LoVo (cell line): ENCODE measurements at places on chromosomes 2 and 18.

GRCh38 chr2:216500572-216500971 lies 1.9 kb downstream of the RPL37A start:
- DNase-seq = no peak

DNA sequence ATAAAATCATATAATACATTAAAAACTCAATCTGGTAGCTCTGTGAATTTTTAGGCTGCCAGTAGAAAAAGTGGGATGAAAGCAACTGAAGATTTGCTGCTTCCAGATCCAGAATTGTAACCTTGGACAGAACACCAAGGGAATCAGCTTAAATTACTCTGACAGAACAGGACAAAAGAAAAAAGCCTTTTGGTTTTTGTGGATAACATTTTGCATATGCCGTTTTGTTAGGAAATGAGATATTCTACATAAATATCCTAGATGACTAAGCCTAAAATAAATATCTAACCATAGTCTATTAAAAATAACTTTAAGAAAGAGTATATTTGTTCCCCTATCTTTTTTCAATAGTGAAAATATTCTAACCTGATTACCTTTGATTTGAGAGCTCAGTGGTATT lies 148.7 kb upstream of the DOCK10 start:
- no peak for DNase-seq

- DNase-seq = no peak
These were observed 1.0 kb downstream of the PLEK start for GRCh38 chr2:68366083-68366560.

DNA sequence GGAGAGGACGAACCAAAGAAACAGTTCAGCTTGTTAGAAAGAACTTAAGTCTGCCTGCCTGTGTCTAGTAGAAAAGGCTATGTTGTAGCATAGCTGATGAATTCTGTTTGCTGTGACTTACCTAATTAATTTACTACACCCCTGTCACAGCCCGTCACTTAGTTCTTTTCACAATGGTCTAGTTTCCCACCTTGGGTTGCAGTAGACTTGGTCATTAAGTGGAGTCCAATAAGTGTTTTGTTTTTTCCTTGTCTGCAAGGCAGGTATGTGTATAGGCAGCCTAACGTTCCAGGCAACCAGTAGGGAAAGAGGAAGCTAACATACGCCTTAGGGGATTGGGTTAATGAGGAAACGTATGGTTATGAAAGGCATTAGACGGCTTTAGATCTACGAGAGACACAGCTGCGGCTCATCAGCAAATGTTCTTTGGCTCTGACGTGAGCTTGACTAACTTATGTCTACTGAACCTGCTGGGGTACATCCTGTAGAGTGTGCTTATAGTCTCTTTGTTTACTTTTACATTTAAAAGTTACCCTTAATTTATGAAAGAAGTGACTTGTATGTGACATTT lies 180.1 kb downstream of the PRPF40A start:
- no peak for DNase-seq

- DNase-seq = no peak
These were observed 13.3 kb upstream of the ZEB2 start for GRCh38 chr2:144533221-144533620.

DNA sequence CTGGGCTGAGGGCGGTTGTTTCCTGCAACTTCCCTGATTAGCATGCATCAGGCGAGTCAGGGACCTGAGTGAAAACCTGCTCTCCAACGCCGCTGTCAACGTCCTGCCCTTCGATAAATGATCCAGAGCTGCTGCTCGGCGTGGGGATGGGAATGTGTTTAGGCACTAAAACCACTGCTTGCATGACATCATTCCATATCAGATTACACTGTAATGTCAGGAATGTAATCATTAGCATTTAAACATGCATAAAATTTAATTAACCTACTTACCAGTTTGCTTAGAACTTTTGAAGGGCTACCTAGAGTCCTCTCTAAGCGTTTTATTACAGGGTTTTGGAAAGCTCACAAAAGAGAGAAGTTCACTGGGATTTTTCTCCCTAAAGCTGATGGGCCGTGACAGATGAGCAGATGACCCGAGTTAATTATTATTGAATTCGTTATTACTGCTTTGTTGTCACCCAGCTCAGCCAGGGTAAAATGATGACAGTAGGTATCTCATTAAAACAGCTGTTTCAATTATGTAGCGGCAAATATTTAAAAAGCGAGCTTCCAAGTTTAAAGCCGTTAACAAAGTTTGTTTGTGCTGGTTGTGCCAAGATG lies 685.6 kb upstream of the SALL3 start:
- no peak for DNase-seq

DNA sequence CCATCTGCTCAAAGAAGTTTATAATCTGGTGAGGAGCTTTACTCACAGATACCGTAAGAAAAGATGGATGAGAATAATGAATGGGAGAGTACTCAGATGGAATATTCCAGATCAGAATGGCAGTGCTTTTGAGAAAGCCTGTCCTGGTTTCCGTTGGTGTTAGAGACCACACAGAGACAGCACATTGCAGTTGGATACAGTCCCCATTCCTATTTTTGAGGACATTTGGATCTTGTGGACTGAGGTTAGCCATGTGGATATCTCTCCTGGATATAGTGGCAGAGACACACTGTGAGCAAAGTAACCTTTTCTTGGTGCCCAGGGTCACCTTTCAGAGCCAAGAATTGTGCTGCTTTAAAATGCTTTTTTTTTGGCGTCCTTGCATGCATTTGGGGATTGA lies 63.7 kb downstream of the TANC1 start:
- DNase-seq = no peak

GRCh38 chr2:239443666-239444567 lies 43.1 kb upstream of the HDAC4 start:
- DNase-seq = peak; percentile 3

- no peak for DNase-seq
These were observed 10.8 kb downstream of the AGFG1 start for GRCh38 chr2:227482638-227483340.

GRCh38 chr2:235669983-235670962 lies 176.4 kb downstream of the AGAP1 start:
- DNase-seq = no peak

GRCh38 chr2:130327703-130328527 lies 14.8 kb upstream of the IMP4 start:
- peak; percentile 41 for DNase-seq

GRCh38 chr2:106174056-106174455 lies 20.0 kb downstream of the UXS1 start:
- no peak for DNase-seq

- no peak for DNase-seq
These were observed 105.6 kb downstream of the FEZ2 start for GRCh38 chr2:36492216-36492945.

GRCh38 chr2:24313744-24314632 lies 46.3 kb downstream of the ITSN2 start:
- no peak for DNase-seq

DNA sequence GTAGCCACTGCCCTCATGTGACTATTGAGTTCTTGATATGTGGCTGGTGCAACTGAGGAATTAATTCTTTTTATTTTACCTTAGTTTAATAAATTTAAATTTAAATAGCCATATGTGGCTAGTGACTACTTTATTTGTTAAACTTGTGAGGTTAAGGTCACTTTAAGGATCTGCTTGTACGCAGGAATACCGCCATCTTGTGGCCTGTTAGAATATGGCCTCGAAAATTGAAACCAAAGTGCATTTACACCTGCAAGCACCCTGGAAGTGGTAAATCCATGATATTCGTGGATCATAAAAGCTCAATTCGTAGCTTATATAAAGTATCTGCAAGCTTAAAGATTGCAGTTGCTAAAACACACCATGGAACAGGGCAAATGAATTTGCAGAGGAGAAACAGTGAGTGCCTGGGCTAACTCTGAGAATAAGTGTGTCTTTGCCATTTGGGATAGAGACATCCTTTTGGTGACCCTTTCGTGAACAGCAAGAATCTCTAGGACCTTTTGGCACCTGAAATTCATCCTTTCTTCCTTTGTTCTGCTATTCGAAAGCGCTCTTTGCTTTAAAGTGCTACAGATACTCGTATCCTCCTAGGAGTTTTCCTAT lies 59.9 kb upstream of the REG3A start:
- peak; percentile 52 for DNase-seq

DNA sequence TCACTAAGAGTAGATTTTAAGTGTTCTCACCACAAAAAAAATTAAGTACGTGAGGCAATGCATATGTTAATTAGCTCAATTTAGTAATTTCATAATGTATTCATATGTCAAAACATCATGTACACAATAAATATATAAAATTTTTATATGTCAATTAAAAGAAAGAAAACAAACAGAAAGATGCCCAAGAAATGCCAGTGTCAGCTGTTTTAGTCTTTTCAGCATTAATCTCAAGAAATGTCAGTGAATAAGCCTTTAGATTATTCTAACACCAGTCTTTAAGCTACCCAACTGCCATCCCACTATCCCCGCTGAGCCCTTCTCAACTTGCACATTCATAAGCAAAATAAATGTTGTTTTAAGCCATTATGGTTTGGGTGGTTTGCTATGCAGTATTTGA lies 76.5 kb downstream of the C1D start:
- DNase-seq = no peak

DNA sequence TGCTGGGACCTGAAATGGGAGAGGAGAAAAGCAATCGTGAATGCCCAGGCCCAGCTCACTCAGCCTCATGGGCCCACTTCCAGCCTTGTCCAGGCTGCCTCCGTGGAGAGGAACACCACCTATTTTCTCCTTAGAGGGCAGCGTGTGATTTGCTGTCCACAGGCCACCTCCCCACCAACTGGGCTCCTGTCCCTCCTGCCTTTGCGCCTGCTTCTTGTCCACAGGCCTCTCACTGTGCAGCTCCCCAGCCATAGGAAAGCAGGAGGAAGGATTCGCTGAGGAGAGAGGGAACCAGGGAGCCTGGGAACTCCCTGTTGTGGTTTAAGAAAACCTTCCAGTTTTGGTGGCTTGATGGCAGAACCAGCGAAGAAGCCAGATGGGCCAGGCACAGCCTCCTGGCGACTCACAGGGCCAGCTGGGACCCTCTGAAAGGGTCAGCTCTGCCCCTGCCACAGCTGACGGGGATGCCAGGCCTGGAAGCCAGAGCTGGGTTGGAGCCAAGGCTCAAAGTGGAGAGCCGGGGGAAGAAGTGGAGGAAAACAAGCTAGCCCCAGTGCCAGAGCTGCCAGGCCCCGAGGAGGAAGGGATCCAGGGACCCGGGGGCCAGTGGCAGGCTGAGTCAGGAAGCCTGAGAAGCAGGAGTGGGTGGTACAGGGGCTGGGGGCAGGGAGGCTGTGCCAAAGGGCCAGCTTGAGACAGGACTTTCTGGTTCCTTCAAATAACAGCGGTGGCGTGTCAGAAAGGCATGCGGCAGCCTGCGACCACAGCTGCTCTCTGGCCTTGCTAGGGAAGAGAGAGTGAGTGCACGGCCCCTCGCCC lies 9.9 kb downstream of the TMBIM1 start:
- DNase-seq = no peak
